ENCODE measurements at places on chromosomes 3 and 15.
A peak's percentile ranks its signal among the peaks of the same experiment; 100 is the strongest.

DNA sequence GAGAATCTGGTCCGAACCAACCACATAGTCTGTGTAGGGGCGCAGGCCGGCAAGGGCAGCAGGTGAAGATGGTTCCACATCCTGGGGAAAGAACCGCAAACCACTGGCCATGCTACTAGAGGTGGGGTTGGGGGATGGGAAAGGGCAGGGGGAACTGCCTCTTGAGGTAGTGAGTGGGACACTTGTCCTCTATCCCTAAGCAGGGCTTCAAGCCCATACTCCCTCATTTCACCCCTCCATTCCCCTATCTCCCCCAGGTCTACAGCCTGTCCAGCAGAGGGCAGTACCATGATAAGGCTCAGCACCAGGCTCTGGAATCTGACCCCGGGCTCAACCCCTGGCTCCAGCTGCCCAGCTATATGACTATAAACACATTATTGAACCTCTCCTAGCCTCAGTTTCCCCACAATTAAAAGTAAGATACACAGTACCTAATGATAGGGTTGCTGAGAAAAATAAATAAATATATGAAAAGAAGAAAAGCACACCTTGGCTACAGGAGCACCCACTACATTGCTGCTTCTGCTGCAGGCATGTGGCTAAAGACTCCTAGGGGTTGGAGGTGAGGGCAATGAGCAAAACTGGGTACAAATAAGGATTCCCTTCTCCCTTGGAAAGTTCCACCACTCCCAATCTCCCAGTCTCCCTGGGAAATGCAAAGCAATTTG lies 6.3 kb downstream of the GORASP1 start:
- DNase-seq = no peak

- DNase-seq = no peak
Observed at GRCh38 chr3:60696428-60697125, 554.7 kb downstream of the FHIT start.

DNA sequence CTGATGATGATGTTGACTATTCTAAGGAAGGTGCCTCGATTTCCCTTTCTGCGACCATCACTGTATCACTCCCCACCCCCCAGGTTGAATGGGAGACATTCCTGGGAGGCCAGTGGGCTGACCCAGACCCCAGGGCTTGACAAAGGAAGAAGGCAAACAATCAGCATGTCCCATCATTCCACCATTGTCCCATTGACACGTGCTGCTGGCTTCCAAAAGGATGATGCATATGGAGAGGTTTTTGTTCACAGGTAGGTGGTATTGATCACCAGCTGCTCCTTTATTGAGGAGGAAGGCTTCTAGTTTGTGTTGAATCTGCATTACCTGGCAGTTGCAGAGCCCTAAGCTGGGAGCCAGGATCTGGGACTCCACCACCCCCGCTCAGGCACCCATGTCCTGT lies 30.4 kb downstream of the RASGRF1 start:
- no peak for DNase-seq

DNA sequence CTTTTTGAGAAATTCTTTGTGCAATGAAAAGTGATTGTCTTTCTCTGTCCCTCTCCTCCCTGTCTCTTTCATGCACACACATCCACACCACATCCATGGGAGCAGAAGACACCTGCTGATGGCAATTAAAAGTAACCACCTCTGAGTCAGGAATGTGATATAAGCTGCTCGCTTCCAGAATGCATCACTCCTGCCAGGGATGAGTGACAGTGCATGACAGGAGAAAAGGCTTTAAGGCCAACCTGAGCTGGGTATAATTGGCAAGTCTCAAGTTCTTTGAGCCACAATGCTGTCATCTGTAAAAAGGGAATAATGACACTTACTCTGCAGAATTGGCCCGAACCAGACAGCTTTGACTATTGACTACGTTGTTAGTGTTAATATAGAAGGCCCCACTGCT lies 59.6 kb downstream of the UBP1 start:
- DNase-seq = no peak

DNA sequence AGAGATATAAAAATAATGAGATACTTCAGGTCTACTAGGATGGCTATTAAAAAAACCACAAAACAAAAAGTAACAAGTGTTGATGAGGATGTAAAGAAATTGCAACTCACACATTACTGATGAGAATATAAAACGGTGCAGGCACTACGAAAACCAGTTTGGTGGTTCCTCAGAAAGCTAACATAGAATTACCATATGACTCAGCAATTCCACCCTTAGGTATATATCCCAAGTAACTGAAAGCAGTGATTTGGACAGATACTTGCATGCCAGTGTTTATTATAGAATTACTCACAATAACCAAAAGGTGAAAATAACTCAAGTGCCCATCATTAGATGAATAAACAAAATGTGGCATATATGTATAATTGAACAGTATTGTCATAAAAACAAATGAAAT lies 87.5 kb upstream of the MELTF start:
- no peak for DNase-seq

- DNase-seq = no peak
Observed at GRCh38 chr3:37030588-37030987, 37.3 kb downstream of the MLH1 start.

- no peak for DNase-seq
Observed at GRCh38 chr3:186083746-186084145, 25.1 kb downstream of the ETV5 start.

GRCh38 chr3:123692041-123692440 lies 107.2 kb upstream of the HACD2 start:
- DNase-seq = no peak

DNA sequence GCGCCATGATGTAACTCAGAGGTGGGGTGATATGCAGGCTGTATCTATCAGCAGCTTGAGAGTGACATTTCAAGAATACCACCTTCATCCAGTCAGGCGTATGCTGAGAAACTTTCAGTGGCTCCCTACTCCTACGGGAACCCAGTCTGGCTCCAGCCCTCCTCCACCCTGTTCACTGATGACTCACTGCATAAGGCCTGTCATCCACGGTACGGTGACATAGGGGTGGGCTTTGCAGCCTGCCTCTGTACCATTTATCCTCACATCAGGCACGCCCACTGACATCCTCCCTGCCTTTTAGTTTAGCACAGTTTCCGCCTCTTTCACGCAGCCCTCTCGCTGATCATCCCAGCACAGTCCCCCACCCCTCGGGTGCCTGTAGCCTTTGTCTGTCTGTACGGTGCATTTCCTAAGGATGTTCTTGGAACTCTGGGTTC lies 11.7 kb downstream of the PXYLP1 start:
- DNase-seq = no peak

GRCh38 chr3:140552898-140553297 lies 125.0 kb upstream of the TRIM42 start:
- DNase-seq = peak; percentile 84

DNA sequence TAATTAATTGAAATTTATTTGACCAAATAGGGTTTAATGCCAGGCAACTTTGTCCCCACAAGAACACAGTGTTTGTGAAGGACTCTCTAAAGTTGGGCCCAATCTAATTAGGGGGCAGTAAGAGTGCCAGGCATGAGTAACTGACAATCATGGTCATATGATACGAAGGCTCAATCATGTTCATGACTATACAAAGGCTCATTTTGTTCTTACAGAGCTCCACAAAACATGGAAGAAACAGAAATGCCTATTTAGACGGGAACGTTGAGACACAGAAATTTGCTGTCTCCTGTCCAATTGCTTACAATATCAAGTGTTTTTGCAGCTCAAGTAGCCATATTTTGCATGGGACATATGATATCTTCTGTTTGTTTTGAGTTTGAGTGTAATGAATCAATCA lies 391.1 kb downstream of the SI start:
- DNase-seq = no peak

GRCh38 chr3:20245781-20246180 lies 59.8 kb upstream of the SGO1 start:
- no peak for DNase-seq

DNA sequence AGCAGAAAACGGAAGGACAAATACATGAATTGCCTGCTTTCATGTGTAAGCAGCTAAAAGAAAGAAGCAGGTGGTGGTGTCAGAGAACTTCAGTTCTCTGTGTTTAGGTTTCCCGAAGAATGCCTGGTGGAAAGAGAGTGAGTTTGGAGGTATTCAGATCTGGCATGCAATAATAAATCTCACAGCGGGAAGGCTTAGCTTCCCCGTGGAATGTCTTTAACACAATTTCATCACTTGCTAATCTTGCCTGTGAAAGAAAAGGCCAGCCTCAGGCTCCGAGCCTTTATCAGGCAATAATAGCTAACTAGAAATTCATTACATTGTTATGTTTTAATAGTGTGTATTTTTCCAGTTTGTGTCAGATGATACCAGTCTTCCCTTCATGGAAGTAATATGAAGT lies 220.3 kb downstream of the PDZRN3 start:
- DNase-seq = no peak

GRCh38 chr3:101020351-101021015 lies 27.3 kb upstream of the ABI3BP start:
- no peak for DNase-seq

DNA sequence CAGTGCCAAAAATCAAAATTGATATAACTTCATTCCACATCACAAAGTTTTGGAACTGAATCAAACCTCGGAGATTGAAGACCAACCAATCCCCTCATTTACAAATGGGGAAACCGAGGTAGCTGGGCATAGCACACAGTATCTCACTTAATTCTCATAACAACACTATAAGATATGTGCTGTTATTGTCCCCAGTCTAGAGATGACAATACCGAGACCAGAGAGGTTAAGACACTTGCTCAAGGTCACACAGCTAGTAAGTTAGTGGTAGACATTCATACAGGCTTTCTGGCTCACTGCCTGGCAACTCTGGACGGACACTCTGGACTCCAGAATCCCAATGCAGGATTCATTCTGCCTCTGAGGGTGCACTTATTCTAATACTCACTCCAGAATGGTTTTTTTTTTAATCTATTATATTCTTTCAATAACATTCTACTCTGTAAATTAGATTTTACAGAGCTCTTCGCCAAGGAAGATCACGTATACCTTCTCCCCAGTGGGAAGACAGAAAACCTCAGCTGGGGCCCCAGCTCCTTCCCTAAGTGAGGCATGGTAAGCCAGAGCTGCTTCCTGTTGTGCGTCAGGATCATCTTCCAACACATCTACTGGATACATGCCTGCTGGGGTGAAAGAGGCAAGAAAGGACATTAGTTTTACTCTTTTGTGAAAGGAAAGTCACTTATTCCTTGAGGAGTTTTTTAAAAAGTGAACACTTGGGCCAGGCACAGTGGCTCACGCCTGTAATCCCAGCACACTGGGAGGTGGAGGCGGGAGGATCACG lies 128.4 kb upstream of the IGF1R start:
- no peak for DNase-seq

- DNase-seq = no peak
Observed at GRCh38 chr3:156674911-156675829, 780 bp downstream of the TIPARP start.

DNA sequence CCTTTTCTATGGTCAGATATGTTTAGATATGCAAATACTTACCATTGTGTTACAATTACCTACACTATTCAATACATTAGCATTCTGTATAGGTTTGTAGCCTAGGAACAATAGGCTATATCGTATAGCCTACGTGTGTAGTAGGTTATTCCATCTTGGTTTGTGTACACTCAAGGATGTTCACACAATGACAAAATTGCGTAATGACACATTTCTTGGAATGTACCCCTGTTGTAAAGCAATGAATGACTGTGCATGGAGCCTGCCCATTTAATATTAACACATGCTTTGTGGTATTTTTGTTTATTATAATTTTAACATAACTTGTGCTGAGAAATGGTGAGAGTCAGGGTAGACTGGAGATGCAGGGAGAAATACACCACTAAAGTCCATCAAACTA lies 154.9 kb downstream of the LEKR1 start:
- DNase-seq = no peak

- DNase-seq = no peak
Observed at GRCh38 chr3:157639756-157640426, 136.7 kb upstream of the VEPH1 start.

DNA sequence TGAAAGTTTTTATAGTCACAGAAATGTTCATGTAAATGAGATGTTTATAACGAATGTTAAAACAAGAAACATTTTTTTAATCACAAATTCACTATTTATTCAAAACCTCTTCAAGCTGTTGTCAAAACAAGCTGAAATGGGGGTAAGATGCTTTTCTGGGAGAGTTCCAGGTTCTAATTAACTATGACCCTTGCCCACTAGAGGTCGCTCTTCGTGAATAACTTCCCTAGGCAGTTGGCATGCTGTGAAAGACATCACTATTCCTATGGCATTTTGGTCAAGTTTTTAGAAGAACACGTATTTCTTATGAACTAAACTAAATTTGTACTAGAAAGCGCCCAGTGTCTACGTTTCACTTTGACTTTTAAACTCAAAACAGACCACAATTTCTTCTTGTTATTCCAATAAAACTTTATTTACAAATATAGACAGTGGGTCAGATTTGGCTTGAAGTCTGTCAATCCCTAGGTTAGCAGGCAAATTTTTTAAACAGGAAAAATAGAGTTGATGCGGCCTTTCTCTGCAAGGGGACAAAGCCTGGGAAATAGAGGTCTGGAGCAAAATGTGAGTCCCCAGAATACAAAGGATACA lies 62.8 kb upstream of the CMTM8 start:
- peak; percentile 19 for DNase-seq

DNA sequence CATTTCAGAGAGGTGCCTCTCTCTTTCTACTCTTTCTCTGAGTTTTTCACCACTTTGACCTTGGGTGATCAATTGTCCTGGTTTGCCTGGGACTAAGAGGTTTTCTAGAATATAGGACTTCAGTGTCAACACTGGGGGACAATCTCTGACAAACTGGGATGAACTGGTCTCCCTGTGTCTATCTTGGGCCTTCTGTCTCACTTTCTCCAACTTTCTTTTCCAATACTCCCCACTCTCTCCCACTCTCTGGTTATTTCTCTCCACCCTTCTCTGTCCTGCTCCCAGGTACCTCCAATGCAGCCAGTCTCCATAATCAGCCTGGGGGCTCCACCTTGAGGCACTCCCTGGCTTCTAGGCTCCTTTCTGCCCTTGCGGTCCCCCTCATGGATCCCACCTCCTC lies 4.7 kb upstream of the ITGA11 start:
- DNase-seq = no peak

DNA sequence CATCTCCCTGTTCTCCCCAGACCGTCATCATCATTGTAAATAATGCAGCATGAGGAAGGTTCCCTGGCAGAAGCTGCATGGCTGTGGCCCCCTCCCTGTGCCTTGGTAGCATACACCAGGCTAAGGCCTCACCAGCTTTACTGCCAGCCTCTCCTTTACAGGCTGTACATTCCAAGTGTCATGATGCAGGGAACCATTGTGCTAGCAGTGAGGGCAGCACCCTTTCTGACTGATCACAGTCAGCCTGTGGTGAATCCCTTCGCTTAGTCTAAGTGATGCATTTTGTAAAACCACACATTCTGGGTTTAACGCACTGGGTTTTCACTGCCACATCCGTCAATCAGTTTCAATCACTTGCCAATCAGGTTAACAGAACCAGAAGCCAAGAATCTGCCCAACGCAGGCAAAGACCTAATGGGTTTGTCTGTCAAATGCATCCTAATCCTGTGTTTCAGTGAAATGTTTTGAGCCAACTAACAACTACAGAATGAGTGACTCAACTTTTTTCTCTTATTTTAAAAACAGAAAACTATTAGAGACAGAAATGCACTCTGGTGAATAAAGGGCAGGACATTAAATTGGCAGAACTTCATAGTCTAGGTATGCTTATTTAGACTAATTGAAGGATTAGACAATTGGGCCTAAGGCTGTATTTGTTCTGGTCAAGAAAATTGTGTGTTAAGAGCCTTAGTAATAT lies 225.9 kb upstream of the DPH6 start:
- DNase-seq = no peak

- no peak for DNase-seq
Observed at GRCh38 chr3:179299999-179300613, 22.7 kb upstream of the ZNF639 start.

Measured in keratinocyte (primary cell).